Natural killer cell (primary cell): ENCODE measurements at places on chromosomes 16 and 17.

DNA sequence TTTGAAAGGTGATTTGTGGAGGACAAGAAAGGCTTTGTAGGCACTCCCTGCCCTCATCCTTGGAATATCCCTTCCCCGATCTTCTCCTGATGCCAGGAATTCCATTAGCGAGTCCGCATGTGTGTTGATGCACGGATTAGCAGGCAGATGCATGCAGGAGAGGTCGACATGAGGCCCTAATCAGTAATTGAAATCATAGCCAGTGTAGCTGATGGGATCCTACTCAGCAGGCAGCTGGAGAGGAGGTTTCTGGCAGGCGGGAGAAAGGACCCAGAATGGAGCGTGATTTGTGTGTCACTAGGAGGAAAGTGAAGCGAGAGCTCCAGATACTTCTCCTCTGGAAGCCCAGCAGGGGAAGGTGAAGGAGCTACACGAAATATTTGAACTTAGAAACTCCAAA, 196.3 kb upstream of the CDH11 start:
- no peak for DNase-seq

DNA sequence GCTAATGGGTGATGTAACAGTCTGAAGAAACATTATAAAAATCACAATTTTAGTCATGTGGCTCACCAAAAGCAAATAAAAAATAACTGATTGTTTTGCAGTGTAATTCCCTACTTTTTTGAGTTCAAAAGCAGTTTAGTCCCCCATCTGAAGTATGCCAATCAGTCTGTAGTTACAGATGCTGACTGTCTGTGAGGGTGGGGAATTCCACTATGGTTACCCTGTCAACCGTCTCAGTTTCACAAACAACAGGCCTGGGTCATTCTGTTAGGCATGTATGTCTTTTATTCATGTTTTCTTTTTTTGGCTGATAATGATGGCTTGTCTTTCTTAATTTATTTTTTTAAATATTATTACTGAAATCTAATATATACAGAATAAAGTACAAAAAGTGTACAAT, 69.3 kb downstream of the STXBP4 start:
- peak; percentile 15 for DNase-seq

DNA sequence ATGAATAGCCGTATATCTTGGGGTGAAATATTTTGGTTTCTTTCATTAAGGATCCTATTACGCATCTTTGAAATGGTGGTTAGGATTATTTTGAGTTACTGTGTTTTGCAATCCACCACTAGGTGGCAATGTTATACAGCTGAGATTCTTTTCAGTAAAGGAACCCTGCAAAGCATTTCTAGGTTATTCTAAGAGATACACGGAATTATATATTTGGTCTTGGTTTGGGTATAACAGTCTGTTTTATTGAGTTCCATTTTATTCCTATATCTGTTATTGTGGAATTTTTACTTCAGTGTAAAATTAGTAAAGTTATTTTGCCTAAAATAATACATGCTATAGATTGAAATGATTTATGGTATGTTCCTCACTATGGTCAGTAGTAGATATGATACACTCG, 62.9 kb upstream of the CPHXL start:
- DNase-seq = peak; percentile 68

DNA sequence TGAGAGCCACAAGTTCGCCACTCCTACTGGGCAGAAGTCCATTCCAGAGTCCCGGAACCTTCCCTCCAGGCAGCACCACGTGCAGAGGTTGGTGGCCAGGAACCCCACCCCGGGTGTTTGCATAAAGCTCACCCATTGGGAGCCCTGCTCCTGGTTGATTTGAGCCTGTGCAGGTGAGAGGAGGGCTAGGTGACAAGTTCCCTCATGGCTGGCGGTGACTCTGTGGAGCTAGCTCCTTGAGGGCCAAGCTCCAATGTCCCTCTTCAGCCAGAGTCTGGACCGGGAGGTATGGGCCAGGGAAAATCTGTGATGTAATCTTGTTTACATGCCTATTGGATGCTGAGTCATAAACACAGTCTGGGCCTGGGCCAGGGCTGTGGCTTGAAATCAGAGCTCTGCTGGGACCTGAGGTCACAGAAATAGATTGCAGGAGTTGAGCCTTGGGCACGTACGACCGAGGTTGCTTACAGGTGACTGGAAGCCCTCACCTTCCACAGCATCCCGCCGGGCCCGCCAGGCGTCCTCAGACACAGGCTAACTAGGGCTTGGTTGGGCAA, 118.9 kb downstream of the AATF start:
- DNase-seq = no peak

- DNase-seq = no peak
These were observed 174.6 kb downstream of the AATF start for GRCh38 chr17:37123386-37123785.

DNA sequence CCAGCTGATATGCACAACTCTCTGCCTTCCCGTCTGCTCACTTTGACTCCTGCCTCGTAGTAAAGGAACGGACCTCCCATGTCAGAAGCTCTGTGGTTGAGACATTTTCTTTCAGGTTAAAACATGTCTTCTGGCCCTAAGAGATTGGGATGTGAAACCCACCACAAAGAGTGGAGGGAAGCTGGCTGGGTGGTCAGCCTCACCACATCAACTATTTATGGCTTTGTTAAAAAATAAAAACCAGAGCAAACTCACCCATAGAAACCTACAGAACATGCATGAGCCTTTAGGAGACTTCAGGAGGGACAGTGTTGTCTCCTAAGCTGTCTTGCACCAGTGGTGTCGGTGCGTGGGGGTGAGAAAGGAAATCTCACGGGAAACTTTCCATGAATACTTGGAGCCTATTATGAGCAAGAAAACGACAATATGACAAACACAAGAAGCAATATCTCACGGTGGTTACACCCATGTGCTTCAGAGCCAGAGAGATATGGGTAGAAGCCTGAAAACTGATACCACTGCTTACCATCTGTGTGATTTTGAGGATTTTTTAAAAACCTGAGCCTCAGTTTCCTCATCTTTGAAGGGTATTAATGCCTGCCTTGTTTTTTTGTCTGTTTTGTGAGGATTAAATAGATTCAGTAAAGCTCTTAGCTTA, 61.7 kb upstream of the XYLT1 start:
- DNase-seq = no peak

DNA sequence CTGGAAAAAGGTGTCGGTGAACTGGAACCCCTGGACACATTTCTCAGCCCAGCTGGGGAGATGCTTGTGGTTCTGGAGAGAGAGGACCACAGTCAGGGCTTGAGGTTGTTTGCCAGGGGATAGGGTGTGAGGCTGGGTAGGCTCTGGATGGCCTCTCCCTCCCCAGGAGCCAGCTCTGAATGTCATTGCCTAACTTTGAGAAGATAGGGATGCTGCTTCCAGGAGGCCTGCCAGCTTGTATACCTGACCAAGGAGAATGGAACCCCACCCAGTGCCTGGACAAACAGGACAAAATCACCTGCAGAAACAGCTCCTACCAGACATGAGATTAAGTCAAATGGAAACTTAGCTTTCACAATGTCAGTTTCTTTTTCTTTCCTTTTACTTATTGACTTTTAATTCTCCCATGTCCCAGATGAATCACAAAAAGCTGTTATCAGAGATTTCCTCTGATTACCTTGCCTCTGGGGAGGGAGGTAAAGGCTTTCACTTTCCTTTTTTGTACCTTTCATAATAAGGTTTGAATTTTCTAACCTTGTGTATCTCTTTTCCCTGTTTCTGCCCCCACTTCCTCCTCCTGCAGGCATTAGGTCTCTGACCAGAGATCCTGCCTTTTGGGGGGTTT, 29.8 kb upstream of the PLLP start:
- no peak for DNase-seq

DNA sequence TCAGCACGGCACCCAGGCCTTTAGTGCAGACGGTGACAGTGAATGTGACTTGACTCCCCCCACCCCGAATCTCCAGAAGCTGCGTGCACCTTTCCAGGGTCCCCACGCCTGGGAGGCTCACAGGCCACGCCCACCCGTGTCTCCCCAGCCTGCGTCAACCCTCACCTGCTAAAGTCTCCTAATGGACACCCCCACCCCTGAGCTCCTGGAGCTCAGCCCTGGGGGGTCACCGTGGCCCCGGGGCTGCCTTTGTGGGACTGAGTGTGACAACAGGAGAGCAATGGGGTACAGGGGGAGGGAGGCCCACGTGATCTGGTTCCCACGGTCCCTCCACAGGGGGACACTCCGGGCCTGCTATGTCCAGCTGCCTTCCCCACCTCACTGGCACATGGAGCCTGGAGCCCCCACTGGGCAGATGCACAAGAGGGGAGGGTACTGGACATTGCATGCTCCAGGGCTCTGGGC, 7.4 kb upstream of the FASN start:
- no peak for DNase-seq

- DNase-seq = no peak
These were observed 538 bp downstream of the TM4SF5 start for GRCh38 chr17:4772235-4772613.

DNA sequence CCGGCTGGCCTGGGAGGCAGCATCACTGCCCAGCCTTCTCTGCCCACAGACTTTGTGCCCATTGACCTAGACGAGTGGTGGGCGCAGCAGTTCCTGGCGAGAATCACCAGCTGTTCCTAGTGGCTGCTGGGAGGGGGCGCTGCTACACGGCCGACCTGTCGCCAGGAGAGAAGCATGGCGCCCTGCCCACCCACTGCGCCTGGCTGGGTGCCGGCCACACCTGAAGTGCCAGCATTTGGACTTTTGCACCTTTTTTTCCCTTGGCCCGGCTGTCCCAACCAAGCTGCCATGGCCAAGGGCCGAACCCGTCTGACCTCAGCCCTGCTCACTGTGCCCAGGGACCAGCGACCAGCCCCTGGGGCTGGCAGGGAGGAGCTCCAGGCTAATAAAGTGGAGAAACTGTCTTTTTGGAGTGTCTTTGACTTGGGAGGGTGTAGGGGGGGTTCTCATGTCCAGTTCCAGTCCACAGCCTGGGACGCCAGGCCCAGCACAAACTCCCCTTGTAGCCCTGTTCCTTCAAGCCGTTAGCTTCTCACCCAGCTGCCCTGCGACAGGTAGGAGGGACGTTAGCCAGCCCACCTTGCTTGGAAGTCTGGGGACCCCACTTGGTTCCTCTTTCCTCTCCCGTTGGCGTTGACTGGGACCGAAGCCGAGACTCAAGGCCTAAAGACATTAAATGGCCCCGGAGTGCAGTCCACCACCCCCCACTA, 939 bp upstream of the WDR90 start:
- peak; percentile 60 for DNase-seq

GRCh38 chr16:81066681-81067080, 10.4 kb downstream of the C16orf46 start:
- peak; percentile 15 for DNase-seq

GRCh38 chr16:56789360-56789759, 59.4 kb downstream of the NUP93 start:
- DNase-seq = no peak

DNA sequence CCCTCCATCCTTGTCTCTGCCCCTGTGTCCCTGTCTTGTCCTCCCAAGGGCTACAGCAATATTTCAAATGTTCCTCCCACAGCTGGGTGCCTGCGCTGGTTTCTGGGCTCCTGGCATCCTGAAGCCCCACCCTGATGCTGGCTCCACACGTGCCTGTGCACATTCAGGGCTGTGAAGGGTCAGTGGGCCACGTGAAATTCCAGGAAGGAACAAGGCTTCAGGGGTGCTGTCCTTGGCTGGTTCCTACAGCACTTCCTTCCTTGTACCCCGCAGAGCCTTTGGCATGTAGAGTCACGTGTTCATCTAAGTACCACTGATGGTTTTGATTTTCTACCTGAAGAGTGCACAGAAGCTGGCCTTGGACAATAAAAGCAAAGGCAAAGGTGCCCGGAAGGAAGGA, 57.7 kb upstream of the NLK start:
- DNase-seq = no peak

DNA sequence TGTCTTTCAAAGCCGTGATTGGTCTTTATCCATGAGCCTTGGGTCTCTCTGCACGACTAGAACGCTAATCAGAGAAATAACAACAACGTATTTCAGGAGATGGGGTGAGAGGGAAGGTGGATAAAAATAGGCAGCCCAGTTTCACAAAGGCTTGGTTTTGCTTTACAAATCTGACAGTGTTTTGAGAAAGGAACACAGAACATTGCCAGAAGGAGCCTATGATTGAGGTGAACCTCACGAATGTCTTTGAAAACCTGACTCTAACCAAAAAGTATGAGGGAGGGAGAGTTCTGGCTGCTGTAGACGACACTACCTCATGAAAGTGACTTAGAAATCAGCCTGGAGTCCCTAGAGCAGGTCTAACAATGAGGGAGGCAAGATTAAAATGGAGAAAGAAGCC, 38.0 kb upstream of the NOL11 start:
- no peak for DNase-seq

GRCh38 chr16:49484451-49484849, 110.8 kb downstream of the C16orf78 start:
- DNase-seq = no peak

GRCh38 chr16:68234188-68235107, 1.5 kb downstream of the ESRP2 start:
- peak; percentile 41 for DNase-seq

GRCh38 chr17:42472709-42473521, 14.2 kb downstream of the ATP6V0A1 start:
- no peak for DNase-seq

- DNase-seq = peak; percentile 33
These were observed 113.5 kb upstream of the RPL38 start for GRCh38 chr17:74089869-74090464.

DNA sequence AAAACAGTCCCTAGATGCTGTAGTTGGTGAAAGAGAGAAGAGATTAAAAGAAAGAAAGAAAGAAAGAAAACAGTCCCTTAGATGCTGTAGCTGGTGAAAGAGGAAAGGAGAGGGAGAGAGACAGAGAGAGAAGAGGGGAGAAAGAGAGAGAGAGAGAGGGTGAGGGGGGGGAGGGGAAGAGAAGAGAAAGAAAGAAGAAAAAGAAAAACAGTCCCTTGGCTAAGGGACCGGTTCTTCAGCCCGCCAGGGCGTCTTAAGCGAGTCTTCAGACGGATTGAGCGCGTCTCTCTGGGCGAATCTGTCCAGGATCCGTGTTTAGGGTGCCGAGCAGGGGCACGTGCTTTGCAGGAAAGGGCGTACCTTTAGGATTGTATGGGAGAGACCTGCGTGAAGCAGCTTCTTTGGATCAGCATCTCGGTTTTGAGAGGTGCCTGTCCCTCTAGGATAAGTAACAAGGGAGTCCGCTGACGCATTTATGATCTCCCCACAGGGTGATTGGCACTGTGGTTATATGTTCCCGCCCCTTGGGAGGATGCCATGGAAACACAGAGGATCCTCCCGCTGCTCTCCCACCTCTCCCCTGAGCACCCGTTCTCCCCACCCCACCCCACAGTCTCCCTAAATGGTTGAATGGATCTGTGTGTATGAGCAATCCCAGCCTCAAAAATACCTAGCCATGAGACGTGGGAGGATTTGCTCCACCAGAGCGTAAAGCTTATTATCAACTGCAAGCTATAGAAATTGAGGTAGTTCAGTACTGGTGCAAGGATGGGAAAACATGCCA, 16.7 kb downstream of the GNGT2 start:
- peak; percentile 52 for DNase-seq
